ENCODE measurements at places on chromosomes 7 and 10. TPM values are rescaled to one million over a fixed set of nuclear protein-coding genes. Genes with fewer than 3 reads are reported as not detected.

Gene SNCG
- total RNA-seq, result 13.3 TPM

Gene RAPGEF5
- total RNA-seq, result 27.0 TPM

Gene NODAL
- not detected for total RNA-seq

Gene ANKRD61
- total RNA-seq, result not detected

Gene TLX1
- not detected for total RNA-seq

Gene PIP4K2A
- 32.7 TPM for total RNA-seq

Gene CYP3A7
- total RNA-seq, result 0.34 TPM
